ENCODE measurements at places on chromosomes 1 and 21. TPM values are rescaled to one million over a fixed set of nuclear protein-coding genes. Genes with fewer than 3 reads are reported as not detected.

DNA sequence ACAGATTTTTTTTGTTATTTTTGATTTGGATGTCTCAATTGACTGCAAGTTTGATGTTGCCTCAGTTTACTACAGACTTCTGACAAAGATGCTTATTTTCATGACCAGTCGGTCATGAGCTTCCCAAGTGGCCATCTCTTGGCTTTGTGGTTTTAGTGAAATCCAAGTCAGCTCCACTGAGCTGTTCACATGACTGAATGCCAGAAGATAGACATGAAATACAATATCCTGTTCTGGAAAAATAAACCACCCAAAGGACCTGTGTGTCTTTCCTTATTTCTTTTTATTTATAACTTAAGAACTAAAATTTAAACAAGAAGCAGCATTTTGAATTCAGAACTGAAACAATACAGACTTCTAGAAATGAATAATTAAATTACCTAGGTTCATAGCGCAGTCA is 89.3 kb downstream of the HMCN1 start:
- no peak for DNase-seq
- peaks cover 3% of the 10 kb centered on the region for H3K36me3 ChIP-seq
- no peak overlapping the region for H3K4me3 ChIP-seq
- no peaks in the 10 kb centered on the region for H3K27me3 ChIP-seq
- peak overlapping the region; percentile 27 for H3K27ac ChIP-seq

DNA sequence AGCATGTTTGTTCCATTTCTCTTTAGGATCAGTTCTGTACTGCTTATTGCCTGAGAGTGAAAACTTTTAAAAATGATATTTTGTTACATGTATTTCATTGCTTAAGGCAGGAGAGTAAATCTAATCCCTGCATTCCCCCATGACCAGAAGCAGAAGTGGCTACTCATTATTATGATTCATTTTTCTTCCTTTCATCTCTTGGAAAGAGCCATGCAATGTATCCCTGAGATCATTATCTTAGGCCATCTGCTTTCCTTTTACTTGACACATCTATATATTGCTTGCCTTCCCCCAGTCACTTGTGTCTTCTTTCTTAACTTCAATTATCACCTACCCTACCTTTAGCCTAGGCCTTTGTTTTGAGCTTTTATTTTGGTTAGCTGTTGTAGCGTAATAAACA is 430.4 kb upstream of the CHRM3 start:
- H3K27me3 ChIP-seq: no peaks in the 10 kb centered on the region
- H3K4me3 ChIP-seq: no peak overlapping the region
- H3K27ac ChIP-seq: no peak overlapping the region
- H3K4me1 ChIP-seq: peaks cover 26% of the 10 kb centered on the region
- DNase-seq: no peak

- no peaks in the 10 kb centered on the region for H3K27me3 ChIP-seq
- no peak overlapping the region for H3K27ac ChIP-seq
- H3K4me1 ChIP-seq: no peaks in the 10 kb centered on the region
- H3K4me3 ChIP-seq: no peak overlapping the region
Observed at GRCh38 chr1:7581754-7582459, 189.2 kb upstream of the VAMP3 start.

GRCh38 chr1:180762796-180763195 is 131.0 kb downstream of the XPR1 start:
- no peak overlapping the region for H3K27ac ChIP-seq
- DNase-seq: no peak
- H3K4me1 ChIP-seq: no peaks in the 10 kb centered on the region
- peaks cover 4% of the 10 kb centered on the region for H3K36me3 ChIP-seq

DNA sequence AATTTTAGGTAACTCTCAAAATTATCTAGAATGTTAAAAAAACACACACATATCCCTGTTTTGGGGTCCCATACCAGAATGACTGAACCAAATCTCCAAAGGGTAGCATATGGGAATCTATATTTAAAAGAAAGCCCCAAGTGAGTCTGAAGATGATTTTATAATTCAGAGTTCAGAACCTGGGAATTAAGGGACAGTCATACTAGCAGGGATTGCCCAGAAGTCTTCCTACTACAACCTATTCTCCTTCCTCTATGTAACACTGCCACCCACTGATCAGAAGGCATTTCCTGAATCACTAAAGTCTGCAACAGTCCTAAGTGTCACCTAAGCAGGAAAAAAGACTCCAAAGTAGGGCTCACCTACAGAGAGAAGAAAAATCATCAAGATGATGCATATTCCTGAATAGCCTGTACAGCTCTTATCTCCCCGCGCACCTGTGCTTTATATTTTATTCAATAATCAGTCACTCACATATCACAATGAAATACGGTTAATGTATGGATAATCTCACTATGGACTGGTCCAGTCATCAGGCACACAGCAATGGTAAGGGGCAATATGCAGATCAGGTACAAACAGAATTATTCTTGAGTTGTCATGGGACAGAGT is 4.9 kb downstream of the RGS1 start:
- no peaks in the 10 kb centered on the region for H3K27me3 ChIP-seq
- H3K4me1 ChIP-seq: peaks cover 10% of the 10 kb centered on the region
- no peak overlapping the region for H3K27ac ChIP-seq
- H3K36me3 ChIP-seq: no peaks in the 10 kb centered on the region

DNA sequence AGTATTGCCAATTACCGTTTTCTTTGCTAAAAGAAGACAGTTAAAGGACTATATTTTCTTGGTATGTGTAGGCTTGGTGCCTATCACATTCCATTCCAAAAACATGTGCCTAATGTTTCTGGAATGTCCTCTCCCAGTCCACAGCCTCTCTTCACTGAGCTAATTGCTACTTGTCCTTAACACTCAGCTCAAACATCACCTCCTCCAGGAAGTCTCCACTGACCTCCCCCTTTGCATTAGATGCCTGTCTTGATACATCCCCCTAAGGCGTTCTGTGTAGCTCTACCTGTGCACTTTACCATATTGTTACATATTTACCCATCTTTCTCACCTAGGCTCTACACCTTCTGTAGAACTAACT is 195.6 kb upstream of the CAMK1G start:
- no peak overlapping the region for H3K4me3 ChIP-seq
- no peak overlapping the region for H3K27ac ChIP-seq
- no peak for DNase-seq
- peaks cover 19% of the 10 kb centered on the region for H3K36me3 ChIP-seq
- no peaks in the 10 kb centered on the region for H3K27me3 ChIP-seq
- peaks cover 72% of the 10 kb centered on the region for H3K4me1 ChIP-seq

DNA sequence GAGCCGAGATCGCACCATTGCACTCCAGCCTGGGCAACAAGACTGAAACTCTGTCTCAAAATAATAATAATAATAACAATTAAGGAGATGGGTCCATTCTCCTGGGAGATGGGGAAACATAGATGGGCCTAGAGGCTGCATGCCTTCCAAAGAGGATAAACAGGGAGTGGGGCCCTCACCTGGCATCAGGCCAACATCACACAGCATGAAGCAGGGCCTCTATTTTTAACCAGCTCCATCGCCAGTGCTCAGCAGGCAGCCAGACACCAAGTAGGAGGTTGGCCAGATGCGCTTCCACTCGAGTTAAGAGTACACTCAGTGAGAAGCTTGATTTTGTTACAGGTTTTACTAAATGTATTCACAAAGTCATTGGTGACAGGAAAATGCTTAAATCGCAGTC is 352.0 kb downstream of the RRAGC start:
- H3K4me1 ChIP-seq: peaks cover 40% of the 10 kb centered on the region
- no peaks in the 10 kb centered on the region for H3K36me3 ChIP-seq

DNA sequence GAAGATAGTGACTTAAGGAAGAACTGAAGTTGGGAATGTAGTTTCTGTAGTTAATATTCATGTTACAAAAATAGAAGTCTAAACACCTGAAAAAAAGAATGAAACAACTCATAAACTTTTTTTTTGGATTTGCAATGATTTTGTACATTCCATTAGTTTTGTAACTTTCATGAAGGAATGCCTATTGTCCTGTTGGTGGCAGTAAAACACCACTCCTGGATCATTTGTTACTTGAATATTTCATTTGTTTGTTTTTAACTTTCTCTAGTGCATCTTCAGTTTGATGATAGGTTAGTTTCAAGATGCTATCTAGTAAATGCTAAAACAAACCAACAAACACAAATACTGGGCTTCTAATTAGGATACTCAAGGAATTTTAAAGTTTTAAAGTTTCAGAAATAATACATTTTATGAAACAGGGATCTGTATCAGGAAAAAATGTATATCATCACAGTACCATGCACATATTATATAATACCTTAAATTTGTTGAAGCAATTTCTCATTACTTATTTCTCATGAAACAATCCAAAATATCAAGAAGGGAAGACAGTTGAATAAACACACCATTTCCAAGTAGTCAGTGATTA is 229.7 kb upstream of the CACYBP start:
- no peaks in the 10 kb centered on the region for H3K27me3 ChIP-seq
- H3K36me3 ChIP-seq: no peaks in the 10 kb centered on the region
- no peak overlapping the region for H3K4me3 ChIP-seq
- peaks cover 13% of the 10 kb centered on the region for H3K4me1 ChIP-seq

The ACTL8 gene
- total RNA-seq: 0.80 TPM

The PATJ gene
- total RNA-seq: 57.9 TPM

The WNT2B gene
- total RNA-seq: 1.0 TPM

Measured in WTC11 (cell line).